Activated CD4-positive, alpha-beta T cell treated with anti-CD3 and anti-CD28 coated beads, Interleukin-10, Interleukin-2, amounts not matched to agents 100 ng/mL and 50 ng/mL, durations not matched to agents 16 hours and 8 hours (primary cell): ENCODE measurements at places on chromosomes 12 and 14.

DNA sequence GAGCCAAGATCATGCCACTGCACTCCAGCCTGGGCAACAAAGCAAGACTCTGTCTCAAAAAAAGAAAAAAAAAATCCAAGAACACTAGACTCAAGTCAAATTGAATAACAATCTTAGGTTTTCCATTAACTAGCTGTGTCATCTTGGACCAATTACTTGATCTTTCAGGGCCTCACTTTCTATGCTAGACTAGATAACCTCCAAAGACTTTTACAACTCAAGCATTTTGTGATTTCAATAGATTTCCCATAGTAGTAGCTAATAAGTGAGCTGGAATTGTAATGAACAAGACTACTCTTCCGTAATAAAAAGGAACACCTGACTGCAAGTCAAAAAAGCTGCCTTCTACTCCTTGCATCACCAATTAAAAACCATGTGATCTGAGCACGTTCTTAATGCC, 127.0 kb upstream of the SSTR1 start:
- DNase-seq, result no peak

GRCh38 chr12:76919383-76920171, 40.8 kb upstream of the CSRP2 start:
- DNase-seq, result no peak

DNA sequence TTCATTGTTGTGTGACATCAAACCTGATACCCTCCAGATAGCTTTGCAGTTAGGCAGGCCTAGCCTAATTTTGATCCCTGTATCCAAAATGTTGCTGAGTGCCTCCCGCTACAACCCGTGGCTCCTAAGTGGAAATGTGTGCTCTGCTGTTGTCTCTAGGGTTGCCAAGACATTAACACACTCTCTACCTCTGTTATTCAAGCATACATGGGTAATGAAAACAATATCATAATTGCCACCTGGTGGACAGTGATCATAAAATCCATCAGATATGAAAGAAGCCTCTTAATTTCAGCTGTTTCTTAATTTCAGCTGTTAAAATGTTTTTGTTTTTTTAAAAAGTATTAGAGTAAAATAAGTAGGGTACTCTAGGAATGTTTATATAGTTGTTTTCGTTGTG, 93.5 kb downstream of the PLEKHA5 start:
- no peak for DNase-seq

DNA sequence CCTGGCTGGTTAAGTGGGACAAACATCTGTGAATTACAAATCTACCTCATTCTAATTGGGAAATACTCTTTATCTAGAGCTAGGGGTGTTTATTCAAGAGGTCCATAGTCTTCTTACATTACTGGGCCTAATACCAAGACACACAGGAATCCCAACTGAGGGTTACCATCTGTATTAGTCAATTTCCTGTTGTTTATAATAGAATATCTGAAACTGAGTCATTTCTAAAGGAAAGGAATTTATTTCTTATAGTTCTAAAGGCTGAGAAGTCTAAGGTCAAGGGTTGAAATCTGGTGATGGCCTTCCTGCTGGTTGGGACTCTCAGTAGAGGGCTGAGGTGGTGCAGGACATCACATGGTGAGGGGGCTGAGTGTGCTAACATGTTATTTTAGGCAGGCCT, 36.0 kb downstream of the RTRAF start:
- DNase-seq, result no peak

GRCh38 chr14:58898655-58899316, 261.0 kb downstream of the DACT1 start:
- DNase-seq, result no peak

- DNase-seq, result no peak
Observed at GRCh38 chr14:76390621-76391020, 14.7 kb downstream of the ESRRB start.

- DNase-seq, result no peak
Observed at GRCh38 chr14:105394714-105395537, 3.4 kb upstream of the TEX22 start.
